ENCODE measurements at places on chromosomes 11 and 22. TPM values are rescaled to one million over a fixed set of nuclear protein-coding genes. Genes with fewer than 3 reads are reported as not detected.

Gene SLC29A2
- 4.7 TPM for total RNA-seq

DNA sequence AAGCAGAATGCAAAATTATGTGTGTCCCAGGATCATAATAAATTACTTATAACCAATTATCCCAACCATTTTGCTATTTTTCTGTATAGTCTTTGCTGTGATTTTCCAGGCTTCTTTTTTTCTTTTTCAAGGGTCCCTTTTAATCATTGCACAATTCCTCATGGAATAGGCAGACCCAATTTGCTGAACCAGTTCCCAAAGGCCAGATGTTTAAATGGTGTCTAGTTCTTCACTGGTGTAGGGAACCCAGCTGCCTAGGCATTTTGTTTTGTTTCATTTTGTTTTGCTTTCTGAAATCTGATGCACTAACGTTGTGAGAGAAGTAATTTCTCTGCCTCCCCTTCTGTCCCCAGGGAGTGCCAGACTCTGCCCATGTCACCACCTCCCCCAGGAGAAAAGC, 60.4 kb downstream of the CHST1 start:
- DNase-seq: no peak

- DNase-seq: no peak
These were observed 13.0 kb downstream of the INTS4 start for GRCh38 chr11:77981346-77981947.

Gene MAJIN
- 0.63 TPM for total RNA-seq

Gene TNNT3
- not detected for total RNA-seq

- DNase-seq: no peak
These were observed 35.0 kb upstream of the RCN1 start for GRCh38 chr11:32055861-32056260.

Gene SNX32
- not detected for total RNA-seq

- no peak for DNase-seq
These were observed 37.1 kb upstream of the TLCD5 start for GRCh38 chr11:120288021-120288420.

Gene CLCF1
- total RNA-seq: 4.9 TPM

Gene TRPT1
- 19.4 TPM for total RNA-seq

DNA sequence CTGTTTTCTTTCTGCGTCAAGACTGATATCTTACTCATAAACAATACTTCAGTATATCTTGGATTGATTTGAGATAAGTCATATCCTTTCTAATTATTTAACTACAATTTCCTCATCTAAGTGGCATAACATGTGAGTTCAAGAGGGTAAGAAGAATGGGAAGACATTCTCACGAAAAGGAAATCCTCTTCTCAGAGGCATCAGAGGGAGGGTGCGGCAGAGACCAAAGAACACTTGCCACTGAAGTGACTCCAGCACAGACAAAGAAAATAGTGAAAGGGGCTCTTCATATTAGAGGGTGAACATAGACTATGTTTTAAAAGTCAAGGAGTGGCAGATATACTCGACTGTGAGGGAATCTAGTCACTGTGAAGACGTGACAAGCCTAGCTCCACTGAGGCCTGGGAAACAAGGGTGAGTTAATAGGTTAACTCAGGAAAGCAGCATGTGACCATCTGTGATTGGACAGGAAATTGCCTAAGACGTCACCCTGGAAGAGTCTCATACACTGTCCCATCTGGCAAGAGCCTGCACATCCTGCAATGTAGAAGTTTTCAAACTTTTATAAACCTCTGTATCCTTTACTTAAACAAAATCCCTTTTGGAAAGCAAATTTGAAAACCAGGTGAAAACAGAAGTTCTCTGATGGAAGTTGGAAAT, 1.9 kb upstream of the MMP1 start:
- no peak for DNase-seq

- no peak for DNase-seq
These were observed 7.6 kb upstream of the TBC1D22A start for GRCh38 chr22:46754826-46755225.

Gene KRTAP5-10
- not detected for total RNA-seq

- DNase-seq: no peak
These were observed 843.0 kb downstream of the TBC1D22A start for GRCh38 chr22:47605441-47605840.

Measured in NCI-H460 (cell line).